Activated T-cell treated with anti-CD3 and anti-CD28 coated beads, Interleukin-2, amount 50 U/mL, for 72 hours (primary cell): ENCODE measurements at places on chromosomes 16 and 17. TPM values are rescaled to one million over a fixed set of nuclear protein-coding genes. Genes with fewer than 3 reads are reported as not detected.
A peak's percentile ranks its signal among the peaks of the same experiment; 100 is the strongest.

- peaks cover 4% of the 10 kb centered on the region for H3K36me3 ChIP-seq
- H3K4me1 ChIP-seq = peaks cover 49% of the 10 kb centered on the region
- H3K27me3 ChIP-seq = no peaks in the 10 kb centered on the region
- H3K27ac ChIP-seq = peak overlapping the region; percentile 91
- DNase-seq = peak; percentile 33
- H3K4me3 ChIP-seq = peak overlapping the region; percentile 95
Measured at GRCh38 chr17:60390925-60391470, 935 bp downstream of the USP32 start.

GRCh38 chr17:50758524-50758923, 8.8 kb downstream of the ANKRD40CL start:
- H3K4me3 ChIP-seq = no peak overlapping the region
- H3K27ac ChIP-seq = no peak overlapping the region
- peaks cover 2% of the 10 kb centered on the region for H3K36me3 ChIP-seq
- H3K27me3 ChIP-seq = no peaks in the 10 kb centered on the region

Gene KRTAP1-3
- not detected for total RNA-seq

DNA sequence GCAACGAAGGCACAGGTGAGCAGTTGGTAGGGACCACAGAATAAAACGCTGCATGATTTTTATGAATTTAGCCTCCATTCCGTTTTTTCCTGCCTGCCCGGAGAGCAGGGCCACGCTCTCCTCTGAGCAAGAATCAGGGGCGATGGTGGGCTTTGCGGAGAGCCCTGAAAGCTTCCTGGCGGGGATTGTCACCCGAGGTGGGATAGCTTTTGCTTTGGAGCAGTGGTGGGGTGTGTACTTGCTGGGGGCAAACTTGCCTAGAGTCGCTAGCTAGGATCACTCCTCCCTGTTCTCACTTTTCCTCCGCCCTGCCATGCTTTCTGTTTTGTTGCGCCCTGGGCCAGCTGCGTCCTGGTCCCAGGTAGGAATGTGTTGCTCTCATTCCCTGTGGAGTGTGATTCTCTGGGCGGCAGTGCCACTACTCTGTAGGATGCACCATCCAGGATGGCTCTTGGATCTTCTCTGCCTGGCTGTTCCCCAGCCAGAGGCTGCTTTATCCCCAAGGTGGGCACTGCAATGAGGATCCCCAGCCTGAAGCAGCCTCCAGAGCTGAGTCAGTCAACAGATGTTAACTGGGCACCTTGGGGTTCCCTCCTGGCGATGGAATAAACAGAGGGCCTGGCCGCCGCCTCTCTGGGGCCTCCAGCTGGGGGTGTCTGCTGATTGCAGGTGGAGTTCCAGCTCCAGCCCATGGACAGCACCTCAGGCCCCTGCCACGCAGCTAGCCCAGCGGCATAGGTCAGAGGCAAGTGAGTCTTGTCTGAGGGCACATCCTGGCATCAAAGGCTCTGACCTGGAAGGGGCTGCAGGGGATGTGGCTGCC, 360.9 kb upstream of the TNRC6C start:
- H3K27me3 ChIP-seq = peaks cover under 1% of the 10 kb centered on the region
- no peak overlapping the region for H3K4me3 ChIP-seq
- H3K36me3 ChIP-seq = no peaks in the 10 kb centered on the region
- DNase-seq = no peak

- no peaks in the 10 kb centered on the region for H3K27me3 ChIP-seq
- H3K4me1 ChIP-seq = peaks cover 17% of the 10 kb centered on the region
- peak; percentile 27 for DNase-seq
- peak overlapping the region; percentile 83 for H3K4me3 ChIP-seq
- H3K36me3 ChIP-seq = peaks cover 13% of the 10 kb centered on the region
Measured at GRCh38 chr17:76772842-76773525, 35.1 kb downstream of the MFSD11 start.

DNA sequence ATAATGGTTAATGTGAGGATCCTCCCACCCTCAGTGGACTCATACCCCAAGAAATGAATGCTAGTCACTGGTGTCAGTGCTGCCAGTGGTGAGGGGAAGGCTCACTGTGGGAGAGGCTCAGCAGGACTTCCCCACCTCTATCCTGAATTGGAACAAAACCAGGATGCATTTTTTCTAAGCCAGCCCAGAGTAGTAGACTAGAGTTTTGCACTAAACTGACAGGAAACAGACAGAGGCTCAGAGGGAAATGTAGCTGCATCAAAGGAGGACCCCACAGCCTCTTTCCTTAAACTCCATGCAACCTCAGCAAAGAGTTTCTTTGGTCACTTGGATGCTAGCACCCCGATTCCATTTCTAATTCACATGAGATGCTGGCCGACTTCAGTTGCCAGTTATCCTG, 10.7 kb upstream of the SKAP1 start:
- H3K27me3 ChIP-seq = no peaks in the 10 kb centered on the region
- peak overlapping the region; percentile 81 for H3K4me3 ChIP-seq
- peak overlapping the region; percentile 89 for H3K27ac ChIP-seq
- DNase-seq = no peak

GRCh38 chr17:60563743-60564142, 36.2 kb upstream of the PPM1D start:
- no peak overlapping the region for H3K4me3 ChIP-seq
- no peaks in the 10 kb centered on the region for H3K27me3 ChIP-seq
- H3K4me1 ChIP-seq = no peaks in the 10 kb centered on the region
- DNase-seq = no peak

GRCh38 chr17:78960928-78961327, 18.8 kb downstream of the LGALS3BP start:
- no peak overlapping the region for H3K4me3 ChIP-seq
- H3K4me1 ChIP-seq = no peaks in the 10 kb centered on the region
- no peaks in the 10 kb centered on the region for H3K36me3 ChIP-seq
- no peaks in the 10 kb centered on the region for H3K27me3 ChIP-seq

Gene CCDC200
- total RNA-seq = 0.74 TPM

DNA sequence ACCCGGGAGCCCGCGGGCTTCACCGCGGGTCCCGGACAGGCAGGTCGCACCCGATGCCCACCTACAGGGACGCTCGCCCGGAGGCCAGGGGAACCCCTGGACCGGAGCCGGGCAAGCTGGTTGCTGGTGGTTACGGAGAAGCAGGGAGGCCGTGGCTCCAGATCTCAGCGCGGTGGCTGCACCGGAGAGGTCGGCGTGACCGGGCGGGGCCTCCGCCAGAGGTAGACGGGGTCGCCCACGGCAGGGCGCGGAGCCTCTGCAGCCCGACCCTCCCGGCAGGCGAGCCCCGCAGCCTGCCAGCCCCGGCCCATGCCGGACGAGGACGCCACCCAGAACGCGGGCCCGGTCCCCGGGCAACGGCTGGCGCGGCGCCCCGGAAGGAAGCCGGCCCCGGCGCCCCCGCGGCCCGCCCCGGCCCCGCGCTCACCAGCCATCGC, 341 bp downstream of the PCYT2 start:
- H3K27ac ChIP-seq = no peak overlapping the region
- H3K36me3 ChIP-seq = peaks cover 1% of the 10 kb centered on the region
- DNase-seq = no peak
- peaks cover 31% of the 10 kb centered on the region for H3K4me1 ChIP-seq

Gene SRCIN1
- 0.72 TPM for total RNA-seq

Gene PIGW
- total RNA-seq = 7.4 TPM
